ENCODE measurements at places on chromosomes 6 and 20. TPM values are rescaled to one million over a fixed set of nuclear protein-coding genes. Genes with fewer than 3 reads are reported as not detected.

BTN1A1 gene
- not detected for total RNA-seq

MOCS1 gene
- 23.6 TPM for total RNA-seq

RSPO4 gene
- total RNA-seq: not detected

SAMHD1 gene
- total RNA-seq: 311 TPM

SLC24A3 gene
- total RNA-seq: 4.9 TPM
